Stimulated activated CD4-positive, alpha-beta T cell treated with anti-CD3 and anti-CD28 coated beads, Interleukin-12 subunit alpha, Interleukin-12 subunit beta, amount 100 ng/mL, for 4 hours (primary cell): ENCODE measurements at places on chromosomes 7 and 10.

GRCh38 chr10:621513-621912, 68.0 kb downstream of the DIP2C start:
- DNase-seq: no peak

DNA sequence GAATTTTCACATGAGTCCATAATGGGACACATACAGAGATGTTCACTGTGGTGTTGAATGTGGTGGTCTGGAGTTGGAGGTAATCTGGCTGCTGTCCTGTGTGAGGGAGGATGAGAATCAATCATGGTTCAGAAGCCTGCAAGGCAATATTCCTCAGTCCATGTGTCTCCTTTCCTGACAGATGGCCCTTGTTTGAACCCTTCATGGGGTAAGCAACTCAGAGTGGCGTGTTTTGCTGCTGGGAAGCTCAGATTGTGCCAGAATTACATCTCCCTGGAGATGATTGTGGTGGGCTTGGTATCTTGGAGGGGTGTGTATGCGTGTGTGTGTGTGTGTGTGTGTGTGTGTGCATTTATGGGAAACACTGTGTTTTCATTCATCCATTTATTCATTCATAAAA, 44.5 kb upstream of the COMTD1 start:
- no peak for DNase-seq

GRCh38 chr7:158783595-158783994, 45.7 kb downstream of the ESYT2 start:
- no peak for DNase-seq

- DNase-seq: no peak
Observed at GRCh38 chr7:7976677-7977076, 8.1 kb downstream of the GLCCI1 start.

GRCh38 chr7:34026481-34027190, 121.3 kb downstream of the BMPER start:
- DNase-seq: no peak

DNA sequence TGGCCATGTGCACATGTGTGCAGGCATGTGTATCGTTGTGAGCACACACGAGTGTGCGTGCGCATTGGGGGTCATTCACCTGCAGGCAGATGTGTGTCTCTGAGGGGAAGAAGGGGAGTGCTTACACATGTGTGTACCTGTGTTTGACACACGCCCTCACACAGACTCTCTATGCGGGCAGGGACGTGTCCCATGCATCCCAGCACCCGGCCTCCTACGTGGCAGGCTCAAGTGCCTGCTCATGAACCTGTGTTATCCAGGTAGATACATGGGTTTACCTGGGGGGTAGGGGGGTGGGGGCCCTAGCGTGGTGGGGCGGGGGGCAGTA, 18.6 kb downstream of the KCP start:
- no peak for DNase-seq

DNA sequence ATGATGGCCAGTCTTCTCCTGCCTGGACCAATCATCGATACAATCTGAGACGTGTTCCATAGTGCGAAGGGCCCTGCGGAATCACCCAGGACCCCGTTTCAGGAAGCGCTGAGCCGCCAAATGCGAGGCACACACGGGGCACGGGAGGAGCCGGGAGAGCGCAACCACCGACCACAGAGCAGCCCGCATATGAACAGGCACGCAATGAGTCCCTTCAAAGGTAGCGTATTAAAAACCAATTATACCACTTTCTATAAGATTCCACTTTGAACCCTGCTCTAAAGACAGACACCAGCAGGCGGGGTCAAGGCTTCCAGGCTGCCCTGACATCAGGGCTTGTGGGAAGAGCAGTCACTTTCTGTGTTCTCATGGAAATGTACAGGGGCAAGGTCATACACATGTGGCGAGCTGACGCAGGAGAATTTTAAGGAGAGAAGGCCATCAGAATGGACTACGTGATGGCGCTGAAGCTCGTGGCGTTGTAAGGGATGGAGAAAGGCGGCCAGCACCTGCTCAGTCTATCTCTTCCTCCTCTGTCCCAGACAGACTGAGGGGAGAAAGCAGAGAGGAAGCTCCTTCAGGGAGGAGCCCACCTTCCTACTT, 46.2 kb downstream of the AMZ1 start:
- DNase-seq: no peak

DNA sequence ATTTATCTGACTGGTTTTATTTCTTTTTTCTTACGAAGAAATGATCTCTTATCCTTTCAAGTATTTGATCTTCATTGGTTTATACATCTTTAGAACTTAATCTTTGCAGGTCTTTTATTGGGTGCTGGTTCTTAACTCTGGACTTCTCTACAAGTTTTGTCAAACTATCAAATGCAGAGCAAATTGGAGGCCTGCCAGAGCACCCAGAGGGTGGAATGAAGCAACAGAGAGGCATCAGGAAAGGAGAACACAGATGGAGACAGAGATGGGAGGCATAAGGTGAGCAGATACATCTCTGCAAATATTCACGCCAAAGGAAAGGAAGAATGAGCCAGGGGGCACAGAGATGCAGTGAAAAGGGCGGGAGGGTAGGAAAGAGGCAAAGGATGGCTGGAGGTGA, 130.3 kb downstream of the PKD1L1 start:
- no peak for DNase-seq

DNA sequence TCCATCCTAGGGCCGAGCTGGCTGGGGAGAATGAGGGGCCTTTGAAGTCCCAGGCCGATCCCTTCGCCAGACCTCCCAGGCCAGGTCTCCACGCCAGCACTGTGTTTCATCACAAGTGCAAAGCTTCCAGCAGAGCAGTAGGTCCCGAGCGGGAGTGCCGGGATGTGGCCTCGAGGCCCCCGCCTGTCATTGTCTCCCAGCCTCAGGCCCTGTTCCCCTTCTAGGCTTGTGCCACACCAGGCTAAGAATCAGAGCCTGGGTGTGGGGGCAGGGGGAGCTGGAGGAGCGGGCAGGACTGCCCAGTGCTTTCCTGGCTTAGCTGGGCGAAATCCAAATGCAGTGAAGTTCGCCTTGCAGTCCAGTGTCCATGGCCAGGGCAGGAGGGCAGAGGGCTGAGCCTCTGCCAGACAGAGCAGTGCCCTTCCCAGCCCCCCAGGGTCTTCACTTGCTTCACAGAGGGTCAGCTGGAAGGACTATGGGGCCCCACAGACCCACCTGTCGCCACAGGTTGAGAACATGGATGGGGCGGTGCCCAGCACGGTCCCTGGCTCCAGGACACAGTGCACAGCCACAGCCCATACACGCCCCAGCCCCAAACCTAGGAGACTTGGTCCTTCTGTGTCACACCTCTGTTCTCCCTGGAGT, 20.2 kb upstream of the PFKFB3 start:
- no peak for DNase-seq

DNA sequence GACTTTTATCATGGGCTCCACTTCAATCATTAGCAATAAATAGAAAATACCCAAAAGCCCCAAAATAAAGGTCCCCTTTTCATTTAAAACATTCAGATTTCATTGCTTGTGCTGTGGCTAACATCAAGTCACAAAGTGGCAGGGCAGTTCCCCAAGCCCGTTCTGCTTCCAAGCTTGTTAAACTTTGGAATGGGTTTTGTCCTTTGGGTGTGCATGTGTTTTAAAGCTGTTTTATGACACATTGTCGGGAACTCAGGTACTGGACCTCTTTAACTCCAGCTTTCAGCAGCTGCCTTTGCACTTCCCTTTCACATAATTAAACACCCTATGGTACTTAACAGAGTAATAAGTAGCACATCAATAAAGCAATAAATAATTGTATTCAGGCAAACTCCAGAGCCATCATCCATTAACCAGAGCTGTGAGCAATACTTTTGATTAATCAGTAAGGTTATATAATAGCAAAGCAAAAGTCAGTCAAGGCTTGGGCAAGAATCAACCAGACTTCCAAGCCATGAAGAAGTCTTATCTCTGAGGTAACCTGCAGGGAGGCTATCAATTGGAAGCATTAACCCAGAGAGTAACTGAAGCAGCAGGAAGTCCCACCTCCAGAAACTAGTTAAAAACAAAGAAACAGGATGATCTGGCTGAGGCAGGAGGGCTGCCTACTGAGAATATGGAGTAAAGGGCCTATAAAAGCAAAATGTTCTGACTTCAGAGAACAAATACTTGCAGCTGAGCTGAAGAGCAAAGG, 56.1 kb upstream of the ARID5B start:
- no peak for DNase-seq
